ENCODE measurements at places on chromosomes 5 and 9. TPM values are rescaled to one million over a fixed set of nuclear protein-coding genes. Genes with fewer than 3 reads are reported as not detected.

The IRGM gene
- not detected for total RNA-seq

DNA sequence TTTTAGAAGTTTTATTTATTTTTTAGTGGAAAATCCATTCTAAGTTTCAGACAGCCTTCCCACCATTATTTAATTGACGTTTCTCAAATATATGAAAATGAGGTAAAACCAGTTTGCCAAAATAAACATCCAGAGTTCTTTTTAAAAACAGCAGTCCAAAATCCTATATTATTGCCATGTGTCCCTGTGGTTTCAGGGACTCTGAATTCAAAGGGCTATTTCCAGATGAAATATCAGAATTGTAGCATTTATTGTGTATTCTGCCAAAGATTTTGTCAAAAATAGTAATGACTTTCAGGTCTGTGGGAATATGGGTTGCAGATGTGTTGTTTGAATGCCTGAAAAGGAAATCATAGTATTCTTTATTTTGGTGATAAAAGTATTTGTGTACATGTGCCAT, 41.6 kb downstream of the XRCC4 start:
- no peak for DNase-seq

DNA sequence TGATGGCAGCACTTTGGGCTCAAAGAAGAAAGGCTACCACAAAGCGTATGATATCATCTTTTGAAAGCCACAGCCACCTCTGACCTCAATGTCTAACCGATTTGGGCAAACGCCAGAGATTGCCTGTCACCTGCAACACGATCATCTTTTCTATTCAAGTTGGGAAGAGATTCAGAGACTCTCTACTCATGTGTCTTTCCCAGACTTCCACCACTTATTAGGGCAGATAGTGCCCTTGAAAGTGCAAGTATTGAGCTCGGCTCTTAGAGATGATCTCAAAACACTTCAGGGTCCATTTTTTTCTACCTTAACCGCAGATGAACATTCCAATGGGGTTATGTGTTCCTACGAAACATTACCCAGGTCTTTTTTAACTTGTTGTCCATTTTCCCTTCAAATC, 213.7 kb downstream of the DRD1 start:
- DNase-seq: no peak

DNA sequence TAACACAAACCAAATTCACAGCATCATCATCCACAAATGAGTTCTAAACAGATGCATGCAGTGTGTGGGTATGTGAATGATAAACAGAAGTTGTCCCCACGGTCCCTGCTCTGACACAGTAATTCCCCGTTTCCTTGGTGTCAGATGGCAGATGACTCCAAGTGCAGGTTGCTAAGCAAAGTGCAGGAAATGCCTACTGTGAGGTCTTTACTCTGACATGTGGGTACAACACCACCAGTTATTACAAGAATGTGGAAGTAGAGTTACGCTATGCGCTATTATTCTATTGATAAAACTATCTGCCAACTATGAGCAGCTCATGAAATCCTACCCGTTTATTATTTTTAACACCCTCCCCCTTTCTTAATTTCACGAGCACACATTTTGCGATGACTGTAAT, 448.9 kb downstream of the BNC2 start:
- DNase-seq: no peak

The CD274 gene
- 23.5 TPM for total RNA-seq

The SARDH gene
- total RNA-seq: 0.15 TPM

DNA sequence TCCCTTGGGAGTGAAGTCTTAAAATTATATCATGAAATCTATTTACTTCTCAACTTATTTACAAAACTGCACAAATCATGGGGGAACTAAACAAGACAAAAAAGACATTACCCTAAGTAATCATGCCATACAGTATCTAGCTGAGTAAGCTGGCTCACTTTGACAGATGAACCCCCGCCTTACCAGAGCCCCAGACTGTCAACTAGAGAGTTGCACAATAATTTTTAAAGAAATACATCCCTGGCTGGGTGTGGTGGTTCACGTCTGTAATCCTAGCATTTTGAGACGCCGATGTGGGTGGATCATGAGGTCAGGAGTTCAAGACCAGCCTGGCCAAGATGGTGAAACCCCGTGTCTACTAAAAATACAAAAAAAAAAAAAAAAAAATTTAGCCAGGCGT, 62.3 kb downstream of the LPAR1 start:
- DNase-seq: no peak

GRCh38 chr9:127022913-127023660, 99.3 kb downstream of the ANGPTL2 start:
- no peak for DNase-seq

DNA sequence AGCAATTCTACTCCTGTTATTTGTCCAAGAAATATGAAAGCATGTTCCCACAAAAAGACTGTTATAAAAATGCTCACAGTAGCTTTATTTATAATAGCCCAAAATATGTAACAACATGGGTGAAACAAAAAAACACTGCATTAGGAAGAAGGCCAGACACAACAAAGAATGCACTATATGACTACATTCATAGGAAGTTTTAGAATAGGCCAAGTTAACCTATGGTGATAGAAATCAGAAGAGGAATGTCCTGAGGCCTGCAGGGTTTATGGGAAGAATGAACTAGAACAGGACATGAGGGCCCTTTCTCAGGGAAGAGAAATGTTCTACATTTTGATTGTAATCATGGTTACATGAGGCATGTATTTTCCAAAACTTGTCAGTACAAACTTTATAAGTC, 24.7 kb upstream of the TAS2R1 start:
- DNase-seq: no peak

DNA sequence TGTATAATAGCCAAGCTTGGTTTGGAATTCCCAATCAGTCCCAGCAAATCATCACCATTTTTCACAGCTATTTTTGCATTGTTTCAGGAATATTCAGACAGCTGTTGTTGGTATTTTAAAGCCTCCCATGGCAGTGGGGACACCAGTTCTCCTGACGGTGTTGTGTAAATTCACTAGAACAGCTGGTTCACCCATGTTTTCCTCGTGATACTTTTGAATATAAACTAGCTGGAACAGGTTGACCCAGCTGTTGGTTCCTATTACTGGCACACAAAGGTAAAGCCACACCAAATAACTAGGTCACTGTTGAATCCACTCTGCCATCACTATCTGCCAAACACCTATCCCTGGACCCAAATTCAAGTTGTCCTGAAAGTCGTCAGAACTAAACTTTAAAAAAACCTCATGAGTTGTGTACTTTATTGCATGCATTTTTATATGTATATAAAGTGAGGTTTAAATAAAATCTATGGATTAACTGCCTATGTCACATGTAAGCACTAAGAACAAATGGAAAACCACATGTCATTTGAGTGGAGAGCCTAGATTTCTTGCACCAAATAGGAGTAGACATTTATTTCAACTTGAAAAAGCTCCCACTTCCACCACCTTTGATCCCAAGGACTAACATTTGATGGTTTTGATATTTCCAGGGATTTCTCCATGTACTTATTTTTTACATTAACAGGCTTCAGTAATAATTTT, 121.9 kb upstream of the PIK3R1 start:
- no peak for DNase-seq

DNA sequence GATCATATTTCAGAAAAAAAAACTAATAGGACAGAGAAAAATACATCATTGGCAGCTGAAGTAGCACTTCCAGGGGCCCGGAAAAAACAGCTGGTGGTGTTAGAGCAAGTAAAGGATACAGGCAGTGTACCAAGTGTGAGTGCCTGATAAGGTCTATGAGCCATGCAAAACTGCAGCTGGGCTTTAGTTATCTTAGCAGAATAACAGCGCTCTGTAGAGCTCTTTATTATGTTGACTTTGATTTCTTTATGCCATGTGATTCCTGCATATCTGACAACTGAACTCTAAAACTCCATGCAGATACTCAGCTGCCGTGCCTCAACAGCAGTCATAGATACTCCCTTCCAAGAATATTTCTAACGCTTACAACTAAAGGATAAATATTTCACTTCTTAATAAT, 119.5 kb downstream of the CAAP1 start:
- no peak for DNase-seq

GRCh38 chr5:54254482-54255198, 55.7 kb downstream of the ARL15 start:
- DNase-seq: no peak

GRCh38 chr9:10045598-10045997, 567.2 kb downstream of the PTPRD start:
- DNase-seq: no peak

GRCh38 chr5:39370555-39371366, 6.5 kb upstream of the C9 start:
- DNase-seq: no peak

The PRRT1B gene
- total RNA-seq: not detected

DNA sequence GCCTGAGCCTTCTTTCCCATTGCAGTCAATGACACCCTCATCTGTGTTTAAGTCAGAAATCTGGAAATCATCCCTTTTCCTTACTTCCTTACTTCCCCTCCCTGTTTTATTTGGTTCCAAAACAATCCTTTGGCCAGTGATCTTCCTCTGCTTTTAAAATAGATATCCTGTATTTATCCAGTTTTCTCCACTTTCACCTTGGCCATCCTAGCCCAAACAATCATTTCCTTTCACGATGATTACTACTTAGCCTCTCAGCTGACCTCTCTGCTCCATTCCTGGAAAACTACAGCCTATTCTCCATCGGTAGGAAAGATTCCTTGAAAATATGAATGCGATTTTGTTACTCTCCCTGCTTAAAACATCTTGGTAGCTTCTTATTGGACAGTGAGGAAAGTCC, 565.4 kb downstream of the TLR4 start:
- no peak for DNase-seq

The ACTL7B gene
- not detected for total RNA-seq

DNA sequence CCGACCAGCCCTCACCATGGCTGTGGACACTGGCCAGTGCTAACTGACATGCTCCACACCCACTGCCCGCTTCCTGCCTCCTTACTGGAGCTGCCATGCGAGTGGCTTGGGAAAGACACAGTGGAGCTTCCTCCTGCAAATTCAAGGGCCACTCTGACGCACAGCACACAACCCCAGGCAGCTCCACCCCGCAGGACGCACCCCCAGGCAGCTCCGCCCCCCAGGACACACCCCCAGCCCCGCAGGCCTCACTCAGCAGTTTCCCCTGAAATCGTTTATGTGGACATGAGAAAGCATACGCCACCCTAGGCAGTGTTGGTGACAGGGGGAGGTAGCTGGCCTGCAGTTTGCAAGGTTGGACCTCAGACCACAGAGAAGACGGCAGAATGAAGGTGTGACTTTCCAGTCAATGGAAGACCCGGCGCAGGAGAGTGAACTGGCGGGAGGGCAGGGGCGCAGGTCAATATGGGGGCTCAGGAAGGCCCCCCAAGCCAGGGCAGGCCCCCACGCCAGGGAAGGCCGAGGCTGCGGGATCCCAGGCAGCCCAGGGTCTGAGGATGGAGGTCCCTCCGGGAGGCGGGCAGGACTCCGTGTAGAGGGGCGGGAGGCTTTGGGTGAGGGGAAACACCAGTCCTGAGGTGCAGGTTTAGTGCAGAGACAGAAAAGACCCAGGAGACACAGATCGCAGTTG, 21.6 kb downstream of the LPCAT1 start:
- DNase-seq: no peak

The TAF11L5 gene
- not detected for total RNA-seq

- DNase-seq: no peak
Measured at GRCh38 chr9:89593727-89594427, 10.9 kb upstream of the GADD45G start.

- no peak for DNase-seq
Measured at GRCh38 chr9:96188571-96188970, 113.4 kb downstream of the HSD17B3 start.

- no peak for DNase-seq
Measured at GRCh38 chr5:52807723-52808122, 20.0 kb downstream of the ITGA1 start.

DNA sequence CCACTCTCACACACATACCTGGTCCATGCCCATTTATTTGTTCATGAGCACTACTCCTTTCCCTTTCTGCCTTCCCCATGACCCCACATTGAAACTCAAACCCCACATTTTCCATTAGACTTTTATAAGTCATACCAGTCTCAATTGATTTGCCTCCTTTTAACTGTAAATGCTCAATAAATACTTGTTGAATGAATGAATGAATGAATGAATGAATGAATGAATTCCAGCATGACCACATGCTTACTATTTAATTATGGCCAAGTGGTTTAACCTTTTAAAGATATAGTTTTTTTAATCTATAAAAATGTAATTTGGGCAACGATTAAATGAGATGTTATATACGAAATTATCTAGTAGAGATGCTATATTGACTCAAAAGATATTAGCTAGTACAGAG, 54.1 kb upstream of the GRAMD2B start:
- DNase-seq: no peak

DNA sequence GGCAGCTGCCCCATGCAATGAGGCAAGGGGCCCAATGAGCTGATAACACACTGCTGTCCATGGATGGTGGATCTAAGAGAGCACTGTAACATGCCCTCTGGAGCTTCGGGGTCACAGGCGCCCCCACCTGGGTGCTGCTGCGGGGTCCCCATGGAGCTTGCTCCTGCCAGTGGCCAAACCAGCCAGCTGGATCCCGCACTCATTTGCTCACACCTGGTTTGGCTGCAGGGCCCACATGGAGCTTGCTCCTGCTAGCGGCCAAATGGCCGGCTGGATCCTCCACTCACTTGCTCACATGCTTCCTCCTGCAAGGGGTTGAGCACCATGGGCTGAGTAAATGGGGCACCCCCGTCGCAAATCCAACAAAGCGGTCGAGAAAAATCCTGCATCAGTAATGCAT, 68.3 kb upstream of the ARL15 start:
- DNase-seq: no peak

GRCh38 chr5:159337016-159337955, 7.0 kb upstream of the IL12B start:
- no peak for DNase-seq

The TMEM171 gene
- total RNA-seq: not detected

The ZDHHC11 gene
- 0.61 TPM for total RNA-seq

The NCS1 gene
- 0.05 TPM for total RNA-seq

DNA sequence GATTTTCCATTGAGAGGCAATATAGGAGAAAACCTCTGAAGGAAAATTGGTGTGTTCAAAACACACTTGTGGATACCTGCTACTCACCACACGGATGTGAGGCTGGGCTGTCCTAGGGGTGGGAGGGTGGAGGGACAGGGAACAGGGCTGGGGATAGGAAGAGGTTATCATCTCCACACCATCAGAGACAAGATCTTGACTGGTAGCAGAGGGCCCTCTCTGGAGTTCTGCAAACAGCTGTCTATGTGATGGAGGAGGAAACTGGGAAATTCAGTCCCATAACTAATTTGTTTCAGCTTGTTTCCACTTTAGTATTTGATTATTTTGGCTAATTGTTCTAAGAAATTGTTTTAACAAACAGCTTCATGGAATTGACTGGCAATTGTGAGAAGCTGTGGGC, 91.6 kb upstream of the FSTL4 start:
- no peak for DNase-seq

The CDC20B gene
- total RNA-seq: not detected

GRCh38 chr9:32991897-32992594, 9.4 kb downstream of the APTX start:
- DNase-seq: no peak

DNA sequence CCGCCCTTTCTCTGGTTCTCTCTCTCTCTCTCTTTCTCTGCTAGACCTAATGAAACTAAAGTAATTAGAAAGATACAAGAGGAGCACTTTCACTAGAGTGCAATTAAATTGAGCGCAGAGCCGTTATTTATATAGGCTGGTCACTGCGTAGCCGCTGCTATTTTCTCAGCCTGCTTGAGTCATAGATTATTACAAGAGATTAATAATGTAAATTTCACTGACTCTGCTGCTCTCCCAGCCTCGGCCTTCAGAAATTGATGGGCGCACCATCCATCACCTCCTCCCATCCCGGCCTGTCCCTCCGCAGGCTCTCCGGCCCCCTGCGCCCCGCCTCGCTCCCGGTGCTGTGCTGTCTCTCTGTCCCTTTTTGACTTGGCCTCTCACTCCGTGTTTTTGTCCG, 268.0 kb upstream of the MVB12B start:
- DNase-seq: no peak

GRCh38 chr5:8906303-8906967, 639.4 kb downstream of the SEMA5A start:
- no peak for DNase-seq

Data from GM12878 (cell line).